ENCODE measurements at places on chromosomes 7 and 10.

DNA sequence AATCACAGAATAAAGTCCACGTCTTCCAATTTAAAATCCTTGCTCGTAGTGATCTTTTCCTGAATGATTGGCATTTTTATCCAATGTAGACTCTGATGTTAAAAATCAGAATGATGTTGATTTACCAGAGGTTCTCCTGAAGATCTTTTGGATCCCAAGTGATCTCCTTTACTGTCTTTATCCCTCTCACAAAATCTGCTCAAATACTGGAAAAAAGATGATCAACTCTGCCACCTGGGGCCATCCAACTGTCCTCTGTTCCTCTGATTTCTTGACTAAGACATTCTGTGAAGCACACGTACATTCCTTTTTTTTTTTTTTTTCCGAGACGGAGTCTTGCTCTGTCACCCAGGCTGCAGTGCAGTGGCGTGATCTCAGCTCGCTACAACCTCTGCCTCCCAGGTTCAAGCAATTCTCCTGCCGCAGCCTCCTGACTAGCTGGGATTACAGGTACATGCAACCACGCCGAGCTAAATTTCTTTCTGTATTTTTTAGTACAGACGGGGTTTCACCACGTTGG lies 18.0 kb upstream of the ADRB1 start:
- no peak for DNase-seq

- DNase-seq, result no peak
These were observed 72.9 kb upstream of the AMPH start for GRCh38 chr7:38704041-38704547.

DNA sequence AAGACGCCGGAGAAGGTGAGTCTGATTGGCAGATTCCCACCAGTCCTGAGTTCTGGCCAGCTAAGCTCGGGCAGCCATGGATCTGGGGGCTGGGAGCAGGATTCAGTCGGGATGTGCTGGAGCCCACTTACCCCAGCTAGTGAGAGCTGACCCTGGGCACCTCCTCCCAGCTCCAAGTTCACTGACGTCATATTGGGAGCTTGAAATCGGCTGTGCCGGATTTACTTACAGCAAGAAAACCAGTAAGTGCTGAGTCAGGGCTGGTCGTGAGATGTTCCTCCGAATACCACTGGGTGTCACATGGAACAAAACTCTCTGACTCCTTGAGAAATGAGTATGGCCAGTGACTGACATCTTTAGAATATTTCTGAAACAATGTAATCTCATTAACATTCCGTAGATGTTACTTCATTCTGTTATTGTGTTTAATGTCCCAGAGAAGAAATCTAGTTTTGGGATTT lies 621.2 kb downstream of the SDK1 start:
- no peak for DNase-seq

GRCh38 chr7:33837356-33837851 lies 67.9 kb upstream of the BMPER start:
- no peak for DNase-seq

- DNase-seq, result no peak
These were observed 132.3 kb downstream of the GLI3 start for GRCh38 chr7:42104694-42105093.

DNA sequence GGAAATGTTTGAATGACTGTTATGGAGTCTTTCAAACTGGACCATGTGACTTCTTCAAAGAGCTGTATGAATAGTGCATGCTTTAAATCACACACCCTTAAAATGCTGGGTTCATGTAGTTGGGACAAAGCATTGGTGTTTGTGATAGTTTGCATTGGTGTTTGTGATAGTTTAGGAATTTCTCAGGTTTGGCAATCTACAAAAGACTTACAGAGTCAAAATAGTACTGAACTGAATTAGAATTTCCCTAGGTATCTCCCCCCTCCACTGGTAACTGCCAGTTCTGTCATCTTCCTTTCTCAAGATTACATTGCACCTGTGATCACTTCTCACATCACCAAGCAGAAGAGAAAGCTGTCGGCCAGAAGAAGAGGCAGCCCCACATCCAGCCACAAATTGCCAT lies 261.1 kb downstream of the GATA3 start:
- no peak for DNase-seq

DNA sequence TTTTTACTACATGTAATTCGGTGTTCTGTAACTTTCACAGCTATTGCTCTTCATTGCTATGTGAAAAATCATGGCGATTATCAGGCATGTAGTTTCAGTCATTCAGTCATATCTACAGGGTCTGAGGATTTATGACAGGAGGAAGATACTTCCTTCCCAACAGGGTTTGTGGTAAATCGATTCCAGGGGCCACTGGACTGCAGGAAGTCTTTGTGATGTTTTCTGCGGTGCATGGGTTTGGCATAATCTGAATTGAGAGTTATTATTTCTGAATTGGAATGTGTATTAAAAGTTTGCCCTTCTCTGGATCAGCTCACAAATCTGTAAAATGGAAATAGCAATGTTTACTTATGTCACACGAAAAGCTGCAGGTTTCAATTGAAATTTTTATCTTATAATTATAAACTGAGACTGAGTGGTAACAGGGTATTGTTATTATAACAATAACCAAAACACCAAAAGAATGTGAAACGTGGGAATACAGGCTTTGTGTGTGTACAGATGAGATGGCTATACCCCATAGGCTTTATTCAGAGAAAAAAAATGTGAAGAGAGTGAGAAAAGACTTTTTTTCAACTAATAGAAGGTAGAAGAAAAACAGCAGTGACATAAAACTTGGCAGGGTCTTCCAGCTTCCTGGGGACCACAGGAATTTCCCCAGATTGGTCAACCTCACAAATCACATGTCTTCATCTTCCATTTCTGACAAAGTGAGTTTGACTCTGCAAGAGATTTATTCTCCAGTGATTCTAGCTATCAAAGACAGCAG lies 307.7 kb upstream of the NFE2L3 start:
- no peak for DNase-seq

GRCh38 chr7:36594445-36594844 lies 129.8 kb downstream of the AOAH start:
- DNase-seq, result no peak

- no peak for DNase-seq
These were observed 174.1 kb upstream of the BET1 start for GRCh38 chr7:94178230-94178629.

GRCh38 chr7:1590476-1590875 lies 20.6 kb upstream of the PSMG3 start:
- no peak for DNase-seq

- DNase-seq, result no peak
These were observed 4.9 kb downstream of the OPN4 start for GRCh38 chr10:86659161-86659691.

DNA sequence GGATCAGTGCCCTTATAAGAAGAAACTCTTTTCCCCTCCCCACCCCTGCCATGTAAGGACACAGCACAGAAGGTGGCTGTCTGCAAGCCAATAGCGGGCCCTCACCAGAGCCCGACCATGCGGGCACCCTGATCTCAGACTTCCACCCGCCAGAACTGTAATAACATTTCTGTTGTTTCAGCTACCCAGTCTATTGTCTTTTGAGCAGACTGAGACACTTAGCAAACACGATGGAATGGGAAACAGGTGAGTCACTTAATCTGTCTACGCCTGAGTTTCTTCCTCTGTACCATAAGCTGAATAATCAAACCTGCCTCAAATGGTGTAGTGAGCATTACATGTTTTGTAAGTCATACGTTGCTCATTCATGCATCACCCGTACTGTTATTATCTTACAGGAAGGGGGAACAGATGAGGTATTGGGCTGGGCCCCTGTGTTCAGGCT lies 58.2 kb downstream of the STRA8 start:
- no peak for DNase-seq

DNA sequence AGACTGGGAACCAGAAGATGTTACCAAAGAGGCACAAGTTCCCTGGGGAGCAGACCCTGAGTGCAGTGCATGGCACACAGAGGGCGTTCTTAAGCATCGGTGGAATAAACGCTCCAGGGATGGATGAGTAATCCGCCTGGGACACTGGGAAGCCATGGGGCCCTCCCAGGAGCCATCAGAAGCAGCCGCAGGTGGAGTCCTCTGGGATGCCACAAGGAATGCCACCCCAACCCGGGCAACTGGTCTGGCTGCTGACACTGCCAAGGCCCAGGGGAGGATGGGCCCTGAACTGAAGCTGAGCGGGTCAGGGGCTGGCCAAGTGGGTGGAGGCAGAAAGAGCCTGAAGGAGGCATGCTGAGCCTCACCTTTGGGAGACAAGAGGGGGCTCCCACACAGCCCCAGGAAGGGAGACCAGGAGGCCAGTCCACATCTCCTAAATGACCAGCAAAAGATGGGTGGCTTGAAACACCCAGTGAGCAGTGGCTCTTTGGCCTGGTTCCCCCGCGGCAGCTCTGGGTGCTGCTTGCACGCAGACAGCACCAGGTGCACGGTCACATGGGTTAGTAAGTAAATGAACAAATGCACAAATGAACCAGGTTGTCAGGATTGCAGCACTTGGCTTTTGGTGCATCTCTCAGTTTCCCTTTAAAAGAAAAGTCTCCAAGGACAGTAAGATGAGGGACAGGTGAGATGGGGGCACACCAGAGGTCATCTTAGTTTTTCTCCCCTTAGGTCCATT lies 141.3 kb upstream of the ZMIZ1 start:
- no peak for DNase-seq

DNA sequence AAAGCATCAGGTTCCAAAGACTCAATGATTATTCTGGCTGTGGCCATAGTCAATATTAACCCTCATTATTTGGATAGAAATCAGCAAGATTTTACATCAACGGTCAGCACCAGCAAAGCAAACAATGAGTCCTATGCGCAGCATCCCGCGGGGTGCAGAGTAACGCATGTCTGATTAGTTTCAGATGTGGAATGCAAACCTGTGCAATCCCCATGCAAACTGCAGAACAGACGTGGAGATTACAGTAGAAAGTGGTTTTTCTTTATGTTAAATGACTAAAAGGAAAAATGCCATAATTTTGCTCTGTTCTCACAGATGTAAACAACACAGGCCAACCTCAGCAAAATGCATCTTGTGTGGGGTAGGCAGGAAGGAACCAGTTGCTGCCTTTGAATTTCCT lies 258.1 kb upstream of the GRB10 start:
- no peak for DNase-seq

DNA sequence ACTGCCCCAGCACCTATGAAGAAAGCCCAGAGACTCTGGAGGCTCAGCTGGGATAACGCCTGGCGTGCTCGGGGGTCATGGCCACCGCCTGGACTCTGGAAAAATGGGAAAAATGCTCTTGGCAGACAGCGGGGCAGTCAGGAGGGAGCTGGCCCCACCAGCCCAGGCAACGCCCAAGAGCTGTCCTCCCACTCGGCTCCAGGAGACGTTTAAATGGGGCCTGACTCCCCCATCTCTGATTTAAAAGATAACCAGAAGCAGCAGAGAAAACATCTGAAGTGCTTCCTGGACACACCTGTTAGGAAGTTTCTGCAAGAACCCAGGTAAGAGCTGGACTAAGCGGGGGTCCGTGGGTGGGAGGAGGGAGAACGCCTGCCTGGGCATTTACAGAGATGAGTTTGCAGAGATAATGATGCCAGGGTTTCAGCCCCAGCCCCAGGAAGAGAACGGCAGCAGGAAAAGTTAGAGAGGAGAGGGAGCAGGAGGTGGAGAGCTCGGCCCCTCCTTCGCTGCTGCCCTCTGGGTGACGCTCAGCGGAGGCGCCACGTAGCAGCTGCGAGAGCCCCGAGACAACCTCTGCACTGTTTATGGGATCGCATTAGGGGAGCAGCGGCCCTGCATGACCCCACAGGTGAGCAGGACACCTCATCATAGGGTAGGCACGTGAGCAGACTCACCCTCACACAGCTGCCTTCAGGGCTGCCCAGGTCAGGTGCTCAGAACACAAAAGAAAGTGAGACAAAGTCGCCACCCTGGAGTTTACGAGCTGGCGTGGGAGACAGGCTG lies 83.5 kb upstream of the INSIG1 start:
- no peak for DNase-seq

DNA sequence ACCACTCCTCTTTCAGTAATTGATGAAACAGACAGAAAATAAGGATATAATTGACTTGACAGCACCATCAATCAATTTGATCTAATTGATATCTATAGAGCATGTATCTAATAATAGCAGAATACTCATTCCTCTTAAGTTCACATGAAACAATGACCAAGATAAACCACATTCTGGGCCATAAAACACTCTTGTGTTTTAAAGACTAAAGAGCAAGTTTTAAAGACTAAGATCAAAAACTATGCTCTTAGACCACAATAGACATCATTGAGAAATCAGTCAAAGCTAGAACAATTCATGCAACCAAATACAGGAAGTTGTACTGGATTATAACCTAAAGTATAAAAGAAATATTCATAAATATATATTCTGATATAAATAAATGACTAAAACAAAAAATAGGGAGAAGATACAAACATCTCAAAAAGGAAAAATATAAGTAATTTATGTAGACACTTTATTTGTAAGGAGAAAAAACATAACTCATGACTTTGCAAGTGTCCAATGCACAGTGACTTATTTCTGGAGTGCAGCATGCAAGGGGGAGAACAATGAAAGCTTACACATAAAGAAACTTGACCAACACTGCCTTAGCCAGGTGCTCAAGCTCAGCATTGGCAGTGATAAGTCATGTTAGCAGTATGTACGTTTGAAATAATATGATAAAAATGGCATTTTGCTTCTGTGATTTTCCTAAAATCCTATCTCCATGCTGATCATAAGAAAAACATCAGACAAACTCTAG lies 312.7 kb upstream of the IGFBP3 start:
- DNase-seq, result no peak

- peak; percentile 45 for DNase-seq
These were observed 3.3 kb downstream of the MAP3K8 start for GRCh38 chr10:30437031-30437841.

- no peak for DNase-seq
These were observed 14.2 kb upstream of the NMT2 start for GRCh38 chr10:15182540-15183207.

- no peak for DNase-seq
These were observed 46.7 kb downstream of the FZD1 start for GRCh38 chr7:91310830-91311460.

DNA sequence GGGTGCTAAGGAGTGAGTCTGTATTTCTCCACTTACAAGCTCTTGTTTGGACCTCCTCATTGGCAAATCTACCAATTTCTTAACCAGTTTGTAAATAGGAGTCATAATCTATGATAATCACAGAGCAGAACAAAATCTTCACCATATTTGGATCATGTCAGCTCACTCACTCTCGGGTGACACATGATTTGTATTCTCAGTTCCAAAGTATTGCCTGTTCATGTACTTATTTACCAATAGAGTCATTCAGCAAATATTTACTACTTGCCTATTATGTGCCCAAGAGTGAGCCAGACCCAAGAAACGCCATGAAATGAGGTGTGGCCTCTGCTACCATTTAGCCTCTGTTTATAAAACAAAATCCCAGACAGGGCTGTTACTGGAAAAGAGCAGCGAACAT lies 114.8 kb downstream of the TSPAN12 start:
- no peak for DNase-seq
